ENCODE measurements at places on chromosomes 12 and 14.
A peak's percentile ranks its signal among the peaks of the same experiment; 100 is the strongest.

- no peak for DNase-seq
These were observed 65.7 kb downstream of the WNK1 start for GRCh38 chr12:817941-818600.

DNA sequence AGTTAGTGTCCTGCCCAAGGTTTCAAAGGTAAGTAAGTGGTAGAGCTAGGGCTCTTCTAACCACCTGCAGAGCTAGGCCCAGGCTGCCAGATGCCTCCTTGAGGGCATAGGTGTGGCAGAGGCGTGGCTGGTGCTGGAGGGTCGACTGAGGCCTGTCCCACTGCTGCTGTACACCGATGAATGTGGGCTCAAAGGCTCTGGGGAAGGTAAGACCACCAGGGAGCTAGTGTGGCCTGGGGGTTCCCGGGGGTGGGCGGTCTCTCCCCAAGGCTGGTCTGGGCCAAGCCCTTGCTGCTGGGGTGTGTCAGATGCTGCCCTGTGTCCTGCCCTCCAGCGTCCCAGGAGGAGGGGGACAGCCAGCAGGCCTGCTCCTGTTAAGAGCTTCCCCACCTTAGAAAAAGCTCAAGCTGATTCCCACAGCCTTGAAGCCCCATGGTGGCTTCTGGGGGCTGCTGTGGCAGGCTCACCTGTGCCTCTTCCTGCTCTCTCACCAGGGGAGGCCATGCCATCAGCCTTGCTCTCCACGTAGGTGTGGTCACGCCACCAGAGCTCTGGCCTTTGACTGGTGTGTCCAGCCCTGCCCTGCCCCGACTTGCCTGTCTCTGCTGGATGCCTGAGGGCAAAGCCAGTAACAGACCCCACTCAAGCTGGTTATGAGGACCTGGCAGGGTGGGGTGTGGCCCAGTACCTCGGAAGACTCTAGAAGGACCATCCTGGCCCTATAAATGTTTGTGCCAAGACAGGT is 36.8 kb downstream of the SH2B3 start:
- DNase-seq, result no peak

DNA sequence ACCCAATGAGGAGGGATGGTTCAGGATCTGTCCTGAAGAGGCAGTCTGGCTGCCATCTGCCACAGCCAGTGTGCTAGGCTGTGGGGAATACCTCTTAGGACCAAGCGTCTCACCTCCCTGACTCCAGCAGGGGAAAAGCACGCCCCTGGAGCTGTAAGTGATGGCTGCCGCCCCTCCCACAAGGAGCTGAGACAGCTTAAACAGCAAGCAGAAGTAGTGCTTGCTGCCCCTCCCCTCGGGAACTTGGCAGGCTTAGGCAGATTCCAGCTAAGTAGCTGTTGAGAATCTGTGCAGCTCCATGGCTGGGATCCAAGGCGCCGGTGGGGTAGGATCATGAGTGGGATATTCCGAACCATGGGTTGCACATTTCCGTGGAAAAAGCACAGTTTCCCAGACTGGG is 360.4 kb upstream of the MDGA2 start:
- DNase-seq, result no peak

DNA sequence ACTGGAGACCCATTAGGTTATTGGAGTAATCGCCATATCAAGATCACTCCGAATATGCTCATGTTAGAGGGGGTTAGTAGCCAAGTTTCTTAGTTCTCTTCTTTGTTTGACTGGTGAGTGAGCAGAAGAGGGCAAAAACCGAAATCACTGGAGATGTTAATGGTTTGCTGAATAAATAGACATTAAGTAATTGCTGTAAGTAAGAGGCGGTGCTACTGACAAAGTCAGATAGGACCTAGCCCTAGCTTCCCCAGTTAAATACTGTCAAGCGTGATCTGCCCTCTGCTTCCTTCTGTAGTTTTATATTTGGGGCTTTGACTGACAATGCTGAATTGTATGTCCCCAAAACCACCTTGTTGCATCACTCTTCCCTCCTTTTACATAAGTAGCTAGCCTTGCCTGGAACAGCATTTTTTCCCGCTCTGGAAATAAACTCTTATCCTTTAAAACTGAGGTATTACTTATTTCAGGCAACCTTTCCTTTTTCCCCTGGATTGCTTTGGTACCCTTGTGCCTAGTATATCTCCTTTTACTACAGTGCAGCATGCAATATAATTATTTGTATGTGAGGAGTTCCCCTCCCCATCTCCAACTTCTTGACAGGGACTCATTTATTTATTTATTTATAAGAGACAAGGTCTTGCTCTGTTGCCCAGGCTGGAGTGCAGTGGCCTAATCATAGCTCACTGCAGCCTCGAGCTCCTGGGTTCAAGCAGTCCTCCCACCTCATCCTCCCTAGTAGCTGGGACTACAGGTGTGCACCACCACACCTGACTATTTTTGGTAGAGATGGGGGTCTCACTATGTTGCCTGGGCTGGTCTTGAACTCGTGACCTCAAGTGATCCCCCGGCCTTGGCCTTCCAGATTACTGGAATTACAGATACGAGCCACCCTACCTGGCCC is 1.4 kb downstream of the SNRPF start:
- DNase-seq, result no peak

DNA sequence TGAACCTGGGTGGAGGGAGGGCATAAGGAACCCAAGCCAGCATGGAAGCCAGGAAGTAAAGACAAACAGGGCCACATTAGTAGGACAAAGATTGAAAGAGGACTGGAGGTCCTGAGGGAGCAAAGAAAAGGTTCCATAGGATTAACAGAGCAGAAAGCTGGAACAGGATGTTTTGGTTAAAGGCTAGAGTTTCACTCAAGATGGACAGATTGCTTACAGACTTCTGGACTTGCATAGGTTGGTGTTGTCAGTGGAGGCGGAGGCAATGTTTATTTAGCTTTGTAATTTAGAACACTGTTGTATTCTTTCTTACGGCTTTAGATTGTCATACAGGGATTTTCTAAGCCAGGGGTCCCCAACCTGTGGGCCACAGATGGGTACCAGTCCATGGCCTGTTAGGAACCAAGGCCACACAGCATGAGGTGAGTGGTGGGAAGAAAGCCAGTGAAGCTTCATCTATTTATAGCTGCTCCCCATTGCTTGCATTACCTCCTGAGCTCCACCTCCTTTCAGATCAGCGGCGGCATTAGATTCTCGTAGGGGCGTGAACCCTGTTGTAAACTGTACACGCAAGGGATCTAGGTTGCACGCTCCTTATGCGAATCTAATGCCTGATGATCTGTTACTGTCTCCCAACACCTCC is 31.3 kb downstream of the ZNF664 start:
- no peak for DNase-seq

GRCh38 chr12:46699986-46700385 is 125.8 kb downstream of the SLC38A4 start:
- no peak for DNase-seq

DNA sequence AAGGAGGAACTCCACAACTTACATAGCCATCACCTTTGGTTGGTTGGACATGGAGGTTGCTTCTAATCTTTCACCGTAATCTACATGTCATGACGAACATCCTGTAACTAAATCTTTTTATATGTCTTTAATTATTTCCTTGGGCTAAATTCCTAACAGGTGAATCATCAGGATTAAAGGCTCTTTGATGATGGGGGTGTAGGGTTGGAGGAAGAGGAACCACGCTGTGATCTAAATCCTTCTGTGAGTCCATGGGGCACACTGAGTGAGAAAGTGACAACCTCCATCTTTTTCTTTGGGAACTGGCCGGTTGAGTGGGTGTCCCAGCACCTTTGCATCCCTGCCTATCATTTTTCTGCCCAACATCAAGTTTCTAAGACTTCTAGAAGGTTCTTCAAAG is 31.1 kb upstream of the MAP1LC3B2 start:
- DNase-seq, result no peak

- DNase-seq, result no peak
These were observed 26.4 kb downstream of the SPIC start for GRCh38 chr12:101501410-101501995.

- no peak for DNase-seq
These were observed 527.3 kb downstream of the SNAPC1 start for GRCh38 chr14:62289471-62289870.

GRCh38 chr14:32667791-32668190 is 270.9 kb upstream of the NPAS3 start:
- DNase-seq, result no peak

DNA sequence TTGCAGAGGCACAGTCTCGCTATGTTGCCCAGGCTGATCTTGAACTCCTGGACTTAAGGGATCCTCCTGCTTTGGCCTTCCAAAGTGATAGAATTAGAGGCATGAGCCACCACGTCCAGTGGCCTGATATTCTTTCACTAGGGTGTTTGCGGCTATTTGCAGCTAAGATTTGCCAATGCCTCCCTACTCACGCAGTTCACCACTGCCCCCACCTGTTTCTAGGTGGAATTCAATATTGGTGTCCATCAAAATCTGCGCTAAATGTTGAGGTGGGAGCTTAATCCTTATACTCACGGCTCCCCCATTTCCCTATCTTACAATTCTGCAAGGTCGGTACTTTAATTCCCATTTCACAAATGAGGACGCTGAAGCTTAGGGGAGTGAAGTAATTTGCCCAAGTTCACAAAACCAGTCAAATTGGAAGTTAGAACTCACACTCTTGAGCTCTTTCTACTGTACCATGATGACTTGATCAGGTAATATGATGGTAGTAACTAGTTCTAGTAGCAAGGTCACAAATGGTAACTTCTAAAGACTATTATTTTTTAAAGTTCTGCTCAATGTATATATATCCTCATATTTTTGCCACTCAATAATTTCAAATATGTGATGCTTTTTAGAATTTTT is 22.1 kb upstream of the LRRC9 start:
- peak; percentile 38 for DNase-seq

DNA sequence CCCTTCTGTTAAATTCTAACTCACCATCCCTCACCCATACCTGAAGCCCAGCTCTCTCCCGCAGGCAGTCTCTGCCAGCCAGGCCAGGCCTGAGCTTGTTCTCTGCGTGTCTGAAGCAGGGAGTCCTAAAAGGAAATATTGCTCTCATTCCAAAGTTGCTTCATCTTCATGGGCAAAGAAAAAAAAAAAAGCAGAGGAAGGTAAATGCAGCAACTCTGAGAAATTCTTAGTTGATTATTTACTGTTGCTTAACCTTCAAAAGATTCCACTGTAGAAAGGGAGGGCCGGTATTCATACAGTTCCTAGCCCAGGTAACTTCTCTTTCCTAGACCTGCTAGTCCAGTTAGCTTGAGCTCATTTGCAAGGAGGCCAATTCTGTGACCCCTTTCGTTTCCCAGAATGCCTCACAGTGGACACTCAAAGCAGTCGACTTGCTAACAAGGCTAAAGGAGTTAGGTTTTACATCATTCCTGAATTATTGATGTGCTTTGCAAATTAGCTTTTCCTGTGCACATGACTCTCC is 193.5 kb upstream of the EEA1 start:
- no peak for DNase-seq

- no peak for DNase-seq
These were observed 274.5 kb upstream of the LRIG3 start for GRCh38 chr12:59194794-59195193.

DNA sequence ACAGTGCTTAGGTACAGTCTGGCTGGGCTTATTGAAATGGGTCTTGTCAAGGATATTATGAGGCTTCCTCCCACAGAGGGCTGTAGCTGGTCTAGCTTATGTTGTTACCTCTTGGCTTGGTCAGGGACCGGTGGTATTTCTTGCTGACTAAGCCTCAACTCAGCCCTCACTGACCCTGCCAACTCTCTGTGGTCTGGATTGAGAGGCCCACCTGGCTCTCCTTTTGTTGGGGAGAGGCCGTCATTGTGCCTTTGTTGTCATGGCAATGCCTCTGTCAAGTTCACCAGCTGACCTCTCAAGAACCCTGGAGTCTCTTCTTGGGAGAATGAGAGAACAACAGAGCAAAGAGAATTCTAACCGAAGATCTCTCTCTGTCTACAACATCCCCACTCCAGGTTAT is 245.6 kb upstream of the NPAS3 start:
- no peak for DNase-seq

- no peak for DNase-seq
These were observed 103.3 kb downstream of the INSM2 start for GRCh38 chr14:35637269-35637668.

DNA sequence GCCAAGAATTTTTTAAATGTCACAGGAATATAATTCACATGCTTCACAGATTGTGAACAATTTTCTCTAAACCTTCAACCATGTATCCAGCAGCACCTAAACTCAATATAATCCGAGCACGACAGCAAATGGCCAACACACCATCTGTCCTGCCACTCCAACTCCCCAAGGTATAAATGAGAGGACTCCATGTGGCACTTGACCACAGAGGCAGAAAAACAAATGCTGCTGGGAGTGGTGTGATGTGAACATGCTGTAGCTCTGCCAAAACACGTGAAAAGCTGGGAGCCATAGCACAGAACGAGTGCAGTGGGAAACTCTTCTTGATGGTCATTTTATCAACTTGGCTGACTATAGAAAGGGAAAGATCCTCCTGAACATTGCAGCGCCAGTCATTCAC is 70.9 kb downstream of the LLPH start:
- no peak for DNase-seq

GRCh38 chr14:94100847-94101246 is 9.7 kb upstream of the IFI27 start:
- DNase-seq, result no peak

- DNase-seq, result no peak
These were observed 303.3 kb downstream of the MED13L start for GRCh38 chr12:115973968-115974724.

DNA sequence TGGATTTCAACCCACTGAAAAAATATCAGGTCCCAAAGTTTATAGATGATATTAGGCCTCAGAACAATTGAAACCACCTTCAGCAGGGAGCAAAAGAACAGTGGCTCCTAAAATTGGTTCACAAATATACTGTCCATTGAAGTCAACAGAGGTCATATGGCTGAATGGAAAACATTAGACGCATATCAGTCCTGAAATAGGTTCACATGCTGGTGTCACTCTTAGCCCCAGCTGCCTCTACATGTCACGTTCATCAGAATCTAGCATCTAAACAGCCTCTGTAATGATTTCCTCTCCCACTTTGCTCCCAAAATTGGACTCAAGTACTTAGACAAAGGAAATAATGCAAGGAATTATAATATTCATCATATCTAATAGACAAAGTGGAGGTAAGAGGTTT is 8.7 kb downstream of the FLRT2 start:
- DNase-seq, result no peak

- no peak for DNase-seq
These were observed 16.0 kb downstream of the ULK1 start for GRCh38 chr12:131910302-131911027.

DNA sequence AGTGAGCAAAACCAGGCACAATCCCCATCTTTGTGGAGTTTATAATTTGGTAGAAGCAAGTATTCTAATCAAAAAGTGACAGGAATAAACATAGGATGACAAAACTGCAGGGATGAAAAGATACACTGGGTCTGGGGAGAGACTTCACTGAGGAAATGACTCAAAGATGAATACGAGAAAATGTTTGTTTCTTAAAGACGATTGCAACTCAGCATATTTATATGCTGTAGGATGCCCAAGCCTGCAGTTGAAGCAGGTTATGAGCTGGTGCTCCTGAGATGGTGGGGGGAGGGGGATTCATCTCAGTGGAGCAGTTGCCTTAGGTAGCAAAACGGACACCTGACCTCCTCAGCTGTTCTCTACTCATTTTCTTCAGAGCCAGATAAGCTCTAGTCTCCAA is 13.4 kb upstream of the SLC38A4 start:
- DNase-seq, result no peak

Data from NCI-H1930 (cell line).